ENCODE measurements at places on chromosomes 1 and 21.
A peak's percentile ranks its signal among the peaks of the same experiment; 100 is the strongest.

GRCh38 chr21:38843379-38843778 is 37.6 kb downstream of the ETS2 start:
- no peak for DNase-seq

GRCh38 chr1:98049370-98050135 is 128.7 kb upstream of the DPYD start:
- peak; percentile 11 for DNase-seq

DNA sequence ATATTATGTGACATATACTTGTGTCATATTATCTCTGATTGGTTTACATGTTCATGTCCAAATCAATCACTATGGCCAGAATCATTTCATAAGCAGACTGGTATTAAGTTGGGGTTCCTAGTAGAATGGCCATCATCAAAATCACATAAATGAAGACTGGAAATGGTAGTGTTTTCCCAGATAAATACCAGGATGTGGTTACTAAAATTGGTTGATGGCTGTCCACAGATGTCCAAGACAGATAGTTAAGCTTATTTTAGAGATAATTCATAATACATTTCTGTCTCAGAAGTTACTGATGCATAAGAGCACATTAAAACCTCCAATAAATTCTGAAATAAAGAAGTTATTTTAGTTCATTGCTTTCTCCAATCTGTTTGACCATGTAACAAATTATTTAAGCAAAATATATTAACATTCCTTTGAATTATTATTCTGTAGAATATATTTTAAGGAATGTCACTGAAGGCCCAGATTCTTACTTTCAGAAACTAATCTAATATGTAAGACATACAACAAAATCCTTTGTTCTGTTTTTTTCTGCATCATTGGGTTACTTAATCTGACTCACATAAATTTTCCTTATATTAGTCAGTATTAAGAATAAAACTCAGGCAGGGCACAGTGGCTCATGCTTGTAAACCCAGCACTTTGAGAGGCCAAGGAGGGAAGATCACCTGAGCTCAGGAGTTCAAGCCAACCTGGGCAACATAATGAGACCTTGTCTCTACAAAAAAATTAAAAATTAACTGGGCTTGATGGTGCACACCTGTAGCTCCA is 483.9 kb downstream of the PTPRC start:
- DNase-seq, result no peak

GRCh38 chr1:224694969-224695368 is 78.9 kb downstream of the CNIH3 start:
- DNase-seq, result no peak

DNA sequence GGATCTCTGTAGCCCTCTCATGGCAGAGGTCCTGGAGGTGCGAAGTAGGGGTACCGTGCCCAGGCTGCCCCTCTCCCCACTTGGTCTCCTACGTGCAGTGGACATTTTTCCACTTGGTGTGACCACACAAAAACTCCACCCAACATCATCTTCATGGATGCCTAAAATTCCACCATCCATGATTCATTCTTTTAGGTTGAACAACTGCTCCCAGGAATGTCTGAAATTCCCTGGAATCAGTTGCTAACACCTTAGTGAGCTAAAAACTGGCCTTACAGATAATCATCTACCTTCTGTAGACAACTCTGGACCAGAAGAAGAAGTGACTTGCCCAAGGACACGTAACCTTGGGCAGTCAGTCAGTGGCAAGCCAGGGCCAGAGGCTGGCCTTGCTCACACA is 32.1 kb upstream of the CLIC4 start:
- no peak for DNase-seq

- DNase-seq, result no peak
Measured at GRCh38 chr1:238265866-238266265, 375.1 kb upstream of the ZP4 start.

GRCh38 chr1:117669572-117669971 is 63.7 kb downstream of the TENT5C start:
- DNase-seq, result peak; percentile 41

DNA sequence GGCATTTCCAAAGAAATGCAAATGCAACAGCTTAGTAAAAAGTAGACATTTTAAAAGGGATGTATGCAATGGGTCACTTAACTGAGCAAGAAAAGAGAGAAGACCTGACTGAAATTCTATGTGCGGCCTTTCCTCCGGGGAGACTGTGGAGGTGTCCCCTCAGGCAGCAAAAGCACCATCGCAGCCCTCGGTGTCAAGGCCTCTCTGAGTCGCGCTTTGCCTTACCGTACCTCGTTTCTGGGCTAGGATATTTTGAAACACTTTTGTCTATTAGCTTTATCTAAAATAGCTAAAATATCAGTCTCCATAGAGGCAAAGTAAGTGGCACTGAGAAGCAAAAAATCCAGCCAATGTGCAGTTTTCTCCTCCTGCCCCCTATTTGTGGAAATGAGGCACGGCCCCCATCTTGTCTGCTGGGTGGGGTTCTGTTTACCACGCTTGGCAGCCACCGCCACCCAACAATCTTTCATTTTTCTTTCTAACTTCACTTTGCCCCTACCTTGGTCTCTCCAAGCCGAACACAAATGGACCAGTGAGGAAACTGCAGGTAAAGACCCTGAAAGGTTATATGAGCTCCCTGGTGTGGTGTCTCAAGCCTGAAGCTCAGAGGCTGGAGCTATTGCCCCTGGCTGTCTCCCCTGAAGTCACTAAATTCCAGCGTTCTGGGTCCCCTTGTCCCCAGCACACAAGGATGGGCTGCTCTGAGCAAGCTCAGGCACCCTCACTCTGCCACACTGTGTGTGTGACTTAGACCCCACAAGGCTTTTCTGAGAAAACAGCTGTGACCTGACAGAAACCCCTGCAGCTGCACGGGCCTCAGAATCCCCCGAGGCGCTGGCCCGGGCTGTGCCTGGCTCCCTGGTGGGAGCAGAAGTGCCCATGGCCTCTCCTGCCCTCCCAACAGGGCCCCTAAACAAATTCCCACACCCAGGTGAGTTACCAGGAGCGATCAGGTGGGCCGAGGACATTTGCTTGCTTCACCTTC is 1.6 kb downstream of the CD247 start:
- DNase-seq, result no peak

DNA sequence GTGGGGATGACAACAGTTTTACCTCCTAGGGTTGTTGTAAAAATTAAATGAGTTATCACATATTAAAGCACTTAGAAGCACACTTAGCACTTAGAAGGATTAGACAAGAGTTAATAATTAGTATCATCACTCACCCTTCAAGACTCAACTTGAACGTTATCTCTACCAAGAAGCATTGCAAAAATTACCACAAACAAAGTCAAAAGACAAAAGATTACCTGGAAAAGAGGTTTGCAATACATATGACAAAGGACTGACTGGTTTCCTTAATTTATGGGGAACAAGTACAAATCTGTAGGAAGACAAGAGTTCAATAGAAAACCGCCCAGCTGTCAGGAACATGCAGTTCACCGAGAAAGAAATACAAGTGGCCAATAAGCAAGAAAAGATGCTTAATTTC is 93.3 kb upstream of the ATP1A1 start:
- no peak for DNase-seq

GRCh38 chr21:34962586-34963222 is 86.4 kb downstream of the RUNX1 start:
- no peak for DNase-seq

DNA sequence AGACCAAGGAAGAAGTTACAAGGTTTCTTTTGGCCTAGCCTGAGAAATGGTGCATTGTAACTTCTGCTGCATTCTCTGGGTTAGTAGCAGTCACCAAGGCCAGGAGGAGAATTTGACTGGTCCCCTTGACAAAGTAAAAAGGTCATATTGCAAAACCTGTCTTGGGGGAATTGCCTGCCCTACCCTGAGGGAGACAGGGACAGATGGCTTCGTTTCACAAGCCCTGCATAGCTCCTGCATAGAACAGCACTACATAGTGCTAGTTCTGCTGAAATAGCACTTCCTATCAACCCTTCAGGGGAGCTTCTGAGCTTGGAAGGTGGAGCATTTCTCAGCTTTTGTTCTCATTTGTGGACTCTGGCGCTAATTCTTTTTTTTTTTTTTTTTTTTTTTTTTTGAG is 20.4 kb upstream of the AK2 start:
- DNase-seq, result no peak

GRCh38 chr1:81414488-81415015 is 386.2 kb upstream of the ADGRL2 start:
- peak; percentile 47 for DNase-seq

DNA sequence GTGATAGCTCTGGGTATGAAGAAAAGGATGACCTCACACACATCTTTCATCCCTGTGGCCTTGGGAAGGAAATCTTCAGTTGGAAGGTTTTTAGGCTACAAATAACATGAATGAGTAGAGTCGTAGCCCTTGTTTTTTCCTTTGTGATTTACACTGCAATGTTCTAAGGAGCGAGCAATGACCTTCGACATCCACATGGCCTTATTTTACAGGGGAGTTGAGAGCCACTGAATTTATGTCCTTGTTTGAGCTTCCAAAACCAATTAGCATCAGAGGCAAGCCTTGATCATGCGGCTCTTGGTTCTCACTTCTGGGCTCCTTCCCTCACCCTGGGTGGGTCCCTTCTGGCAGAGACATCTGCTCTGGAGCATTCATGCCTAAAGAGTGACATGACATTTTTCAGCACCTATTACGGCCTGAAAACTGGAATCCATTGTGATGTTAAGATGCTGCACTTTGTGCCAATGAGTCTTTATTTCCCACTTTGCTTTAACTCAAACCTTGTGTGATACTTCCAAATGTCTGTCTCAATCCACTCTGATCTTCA is 70.5 kb upstream of the RUNX1 start:
- DNase-seq, result no peak

GRCh38 chr1:17731460-17731859 is 23.7 kb upstream of the ACTL8 start:
- no peak for DNase-seq

DNA sequence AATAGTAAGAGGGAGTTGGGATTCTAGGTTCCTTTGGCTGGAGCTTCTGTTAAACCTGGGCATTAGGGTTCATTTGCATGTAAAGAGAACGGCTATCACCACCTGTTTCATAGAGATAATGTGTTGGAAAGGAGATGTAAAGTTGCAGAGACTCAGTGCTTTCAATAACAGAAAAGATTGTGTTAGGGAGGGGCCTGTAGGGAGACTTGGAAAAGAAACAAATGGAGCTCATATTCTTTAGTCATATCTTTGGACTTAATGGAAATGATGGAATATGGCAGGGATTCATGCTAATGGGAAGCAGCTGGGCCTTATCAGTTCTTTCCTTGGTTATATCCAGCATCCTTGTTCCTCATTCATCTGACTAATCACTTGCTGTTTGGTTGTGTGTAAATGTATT is 144.9 kb downstream of the CD247 start:
- DNase-seq, result no peak

GRCh38 chr1:192573499-192573898 is 2.1 kb upstream of the RGS1 start:
- DNase-seq, result no peak

DNA sequence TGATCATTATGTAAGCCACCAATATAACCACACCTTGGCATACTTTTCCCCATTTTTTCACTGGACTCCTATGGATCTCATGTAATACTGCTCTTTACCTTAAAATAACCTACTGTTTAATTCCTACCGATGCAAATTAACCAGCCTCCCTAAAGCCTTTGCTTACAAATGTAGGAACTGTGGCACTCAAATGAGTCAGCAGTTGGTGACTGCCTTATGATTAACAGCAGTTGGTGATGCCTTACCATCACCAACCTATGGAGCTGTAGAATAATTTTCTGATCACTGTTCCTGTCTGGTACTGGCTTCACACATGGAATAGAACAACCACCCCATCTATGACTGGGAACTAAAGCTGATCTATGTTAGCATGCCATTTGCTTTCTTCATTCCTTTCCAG is 7.8 kb upstream of the NUDT17 start:
- DNase-seq, result no peak

- DNase-seq, result no peak
Measured at GRCh38 chr1:154483941-154484803, 17.8 kb upstream of the TDRD10 start.

DNA sequence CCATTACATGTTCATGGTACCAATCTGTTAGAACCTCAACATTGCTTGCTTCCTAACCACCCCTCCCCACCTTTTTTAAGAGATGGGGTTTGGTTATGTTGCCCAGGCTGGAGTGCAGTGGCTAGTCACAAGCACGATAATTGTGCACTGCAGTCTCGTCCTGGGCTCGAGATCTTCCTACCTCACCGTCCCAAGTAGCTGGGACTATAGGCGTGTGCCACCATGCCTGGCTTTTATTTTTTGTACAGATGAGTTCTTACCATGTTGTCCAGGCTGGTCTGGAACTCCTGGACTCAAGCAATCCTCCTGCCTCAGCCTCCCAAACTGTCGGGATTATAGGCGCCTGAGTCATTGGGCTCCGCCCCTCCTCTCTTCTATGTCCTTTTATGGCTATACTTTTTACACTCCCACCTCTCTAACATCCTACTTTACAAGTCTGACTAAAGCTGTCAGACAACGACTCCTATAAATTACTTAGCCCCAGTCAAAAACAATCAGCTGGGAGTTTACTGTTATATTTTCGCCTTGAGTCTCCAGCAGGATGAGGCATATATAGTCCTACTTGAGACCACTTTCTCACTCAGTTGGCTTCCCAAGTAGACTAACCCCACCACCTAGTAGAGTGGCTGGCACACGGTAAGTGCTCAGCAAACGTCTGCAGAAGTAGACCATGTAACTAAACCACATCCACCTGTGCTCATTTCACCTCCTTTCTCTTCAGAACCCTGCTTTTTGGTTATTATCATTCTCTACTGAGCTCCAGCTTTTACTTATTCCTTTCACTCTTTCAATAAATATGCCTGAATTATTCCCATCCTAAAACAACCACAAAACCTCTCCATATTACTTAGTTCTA is 13.8 kb downstream of the ENSA start:
- DNase-seq, result no peak

DNA sequence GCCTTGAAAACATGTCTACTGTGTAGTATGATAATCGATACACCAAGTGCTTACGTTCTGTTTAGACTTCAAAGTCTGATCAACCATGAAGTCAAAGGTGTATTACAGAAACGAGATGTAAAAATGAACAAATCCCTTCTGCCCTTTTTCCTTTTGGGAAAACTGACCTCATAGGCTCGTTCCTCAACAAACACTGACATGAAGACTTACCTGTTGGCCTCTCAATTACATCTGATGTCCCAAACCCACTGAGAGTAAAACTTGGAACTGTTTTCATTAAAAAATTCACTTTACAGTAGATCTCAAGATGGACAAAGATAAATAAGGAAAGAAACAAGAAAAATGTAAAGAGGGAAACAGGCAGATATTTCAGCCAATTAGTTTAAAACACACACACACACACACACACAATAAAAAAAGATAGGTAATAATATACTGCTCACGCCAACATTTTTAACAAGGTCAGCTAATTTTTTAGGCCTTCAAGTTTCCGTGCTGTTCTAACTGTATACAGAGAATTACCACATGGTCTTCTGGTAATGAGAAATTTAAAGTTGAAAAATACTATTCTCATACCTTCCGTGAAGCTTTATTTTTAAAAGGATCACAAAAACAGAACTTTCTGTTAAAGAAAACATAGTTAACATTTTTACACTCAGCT is 2.1 kb downstream of the HMGN1 start:
- DNase-seq, result no peak

All from activated naive CD4-positive, alpha-beta T cell treated with anti-CD3 and anti-CD28 coated beads, Interleukin-2, amount 50 U/mL, for 72 hours (primary cell).